NCI-H1105 treated with DMSO at 0.1 percent for 48 hours (cell line): ENCODE measurements at places on chromosomes 11 and 22.

DNA sequence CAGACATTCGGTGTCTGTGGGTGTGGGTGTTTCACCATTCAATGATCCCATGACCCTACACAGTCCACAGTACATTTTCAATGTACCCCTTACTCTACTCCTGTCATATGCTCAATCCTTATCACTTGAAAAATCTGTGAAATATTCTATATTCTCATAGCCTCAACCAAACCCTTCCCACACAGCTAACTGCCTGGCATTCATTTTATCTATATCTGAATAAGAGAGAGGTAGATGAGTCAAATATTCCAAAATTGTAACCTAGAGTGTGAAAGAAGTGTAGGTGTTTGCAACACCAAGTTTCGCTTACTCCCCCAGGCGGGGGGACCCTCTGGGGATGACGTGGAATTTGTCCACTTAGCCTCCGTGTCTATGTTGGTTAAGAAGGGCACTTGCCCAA lies 354.8 kb downstream of the ETS1 start:
- no peak for DNase-seq

GRCh38 chr11:120708511-120709183 lies 197.1 kb downstream of the GRIK4 start:
- DNase-seq: no peak

DNA sequence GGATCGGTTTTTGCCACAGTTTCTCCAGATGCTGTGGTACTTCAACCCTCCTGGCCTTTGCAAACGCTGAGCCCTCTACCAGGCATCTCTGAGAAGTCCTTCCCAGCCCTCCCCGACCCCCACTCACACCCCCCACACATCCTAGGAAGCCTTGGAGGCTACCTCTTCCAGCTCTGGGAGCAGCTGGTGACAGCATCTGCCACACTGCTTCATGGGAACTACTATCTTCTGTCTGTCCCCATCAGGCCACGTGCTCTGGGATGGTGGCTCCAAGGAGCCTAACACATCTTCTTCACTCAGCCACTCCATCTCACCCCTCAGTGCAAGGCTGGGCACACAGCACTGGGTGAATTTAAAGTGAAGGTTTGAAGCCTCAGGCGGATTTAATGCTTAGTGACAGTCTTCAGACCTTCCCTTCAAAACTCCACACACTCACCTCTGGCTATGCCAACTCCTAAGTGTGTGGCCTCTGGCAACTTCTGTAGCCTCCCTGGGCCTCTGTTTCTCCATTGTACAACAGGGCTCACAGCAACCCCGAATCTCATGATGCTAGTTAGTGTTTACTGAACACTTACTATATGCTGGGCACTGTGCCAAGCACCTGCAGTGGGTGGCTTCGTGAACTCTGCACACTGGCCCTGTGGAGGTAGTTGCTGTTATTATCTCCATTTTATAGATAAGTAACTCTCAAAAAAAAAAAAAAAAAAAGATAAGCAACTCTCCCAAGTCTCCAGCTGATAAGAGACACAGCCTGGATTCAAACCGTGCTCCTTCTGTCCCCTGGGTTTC lies 7.3 kb upstream of the TP53I11 start:
- no peak for DNase-seq

DNA sequence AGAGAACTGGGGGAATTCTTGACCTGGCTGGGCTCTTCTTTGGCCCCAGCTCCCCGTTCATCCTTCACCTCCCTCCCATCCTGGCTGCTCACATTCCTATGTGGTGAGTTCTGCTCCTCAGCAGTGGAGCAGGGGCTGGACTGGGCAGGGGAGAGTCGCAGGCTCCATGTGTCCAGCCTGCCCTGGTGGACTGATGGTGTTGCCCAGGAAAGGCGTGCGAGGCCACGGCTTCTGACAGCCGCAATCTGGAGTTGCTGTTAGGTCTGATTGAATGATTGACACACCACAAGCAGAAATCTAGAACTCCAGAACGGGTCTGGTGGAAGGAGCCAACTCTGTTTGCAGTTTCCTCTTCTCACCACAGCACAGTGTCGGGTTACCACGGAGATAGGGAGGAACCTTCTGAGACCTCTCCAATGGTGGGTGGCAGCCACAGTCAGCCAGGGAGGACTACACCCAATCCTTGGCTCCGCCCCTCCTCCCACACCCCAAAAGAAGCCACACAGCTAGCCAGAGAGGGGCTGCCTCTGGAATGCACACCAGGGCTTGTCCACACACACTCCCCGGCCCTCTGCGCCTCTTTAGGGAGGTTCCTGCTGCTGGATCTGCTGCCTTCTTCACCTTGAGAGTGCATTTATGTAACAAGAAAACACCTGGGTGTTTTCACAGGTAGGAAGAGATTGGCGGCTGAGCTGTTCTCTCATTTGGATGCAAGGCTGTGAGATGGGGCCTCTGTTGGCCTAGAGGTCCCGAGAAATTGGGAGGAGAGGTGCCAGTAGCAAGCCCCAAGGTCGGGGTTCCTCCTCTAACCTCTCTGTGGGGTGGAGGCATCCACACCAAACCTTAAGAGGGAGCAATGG lies 56.4 kb upstream of the CD44 start:
- DNase-seq: no peak

DNA sequence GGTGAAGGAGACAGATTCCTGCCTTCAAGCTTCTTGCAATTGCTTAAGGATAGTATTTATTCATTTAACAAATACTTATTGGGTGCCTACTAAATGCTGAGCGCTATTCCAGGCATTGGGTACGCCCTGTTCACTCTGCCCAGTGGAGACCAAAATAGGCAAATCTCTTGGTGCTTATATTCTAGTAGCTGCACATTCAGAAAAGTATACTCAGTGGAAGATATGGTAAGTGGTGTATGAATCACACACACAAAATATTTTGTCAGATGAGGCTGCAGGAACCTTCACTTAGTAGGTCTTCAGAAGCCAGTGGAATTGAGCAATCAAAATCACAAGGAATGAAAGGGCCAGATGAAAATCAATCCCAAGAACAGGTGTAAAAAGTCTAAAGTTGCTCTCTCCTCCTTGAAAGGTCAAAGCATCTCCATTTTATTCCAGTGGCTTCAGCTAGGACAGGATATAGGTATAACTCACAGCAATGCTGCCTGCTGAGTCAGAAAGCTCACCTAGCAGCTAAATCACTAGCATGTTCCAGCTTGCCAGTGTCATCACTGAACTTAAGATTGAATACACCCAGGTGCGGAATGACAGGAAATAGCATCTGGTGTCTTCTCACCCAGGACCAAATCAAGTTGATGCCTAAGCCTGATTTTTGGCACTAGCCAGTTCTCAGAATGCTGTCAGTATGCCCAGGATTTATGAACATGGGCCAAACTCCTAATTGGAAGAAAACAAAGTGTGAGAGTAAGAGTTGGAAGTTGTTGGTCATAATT lies 83.9 kb downstream of the AMOTL1 start:
- DNase-seq: peak; percentile 24

DNA sequence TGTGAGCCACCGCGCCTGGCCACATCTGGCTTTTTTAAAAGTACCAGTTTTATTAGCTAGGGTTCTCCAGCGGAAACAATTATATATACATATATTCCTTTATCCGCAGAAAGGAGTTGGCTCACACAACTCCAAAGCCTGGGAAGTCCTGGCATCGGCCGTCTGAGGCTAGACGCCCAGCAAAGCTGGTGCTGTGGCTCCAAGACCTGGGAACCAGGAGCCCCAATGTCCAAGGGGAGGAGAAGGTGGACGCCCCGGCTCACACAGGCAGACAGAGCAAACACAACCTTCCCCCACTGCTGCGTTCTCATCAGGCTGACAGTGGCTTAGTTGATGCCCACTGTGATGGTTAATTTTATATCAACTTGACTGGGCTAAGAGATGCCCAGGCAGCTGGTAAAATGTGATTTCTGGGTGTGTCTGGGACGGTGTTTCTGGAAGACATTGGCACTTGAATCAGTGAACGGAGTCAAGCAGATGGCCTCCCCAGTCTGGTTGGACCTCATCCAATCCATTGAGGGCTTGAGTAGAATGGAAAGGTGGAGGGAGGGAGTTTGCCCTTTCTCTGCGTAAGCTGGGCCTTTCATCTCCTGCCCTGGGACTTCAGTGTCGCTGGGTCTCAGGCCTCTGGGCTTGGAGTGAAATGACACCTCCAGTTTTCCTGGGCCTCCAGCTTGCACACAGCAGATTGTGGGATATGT lies 904.4 kb downstream of the BRD1 start:
- peak; percentile 54 for DNase-seq

DNA sequence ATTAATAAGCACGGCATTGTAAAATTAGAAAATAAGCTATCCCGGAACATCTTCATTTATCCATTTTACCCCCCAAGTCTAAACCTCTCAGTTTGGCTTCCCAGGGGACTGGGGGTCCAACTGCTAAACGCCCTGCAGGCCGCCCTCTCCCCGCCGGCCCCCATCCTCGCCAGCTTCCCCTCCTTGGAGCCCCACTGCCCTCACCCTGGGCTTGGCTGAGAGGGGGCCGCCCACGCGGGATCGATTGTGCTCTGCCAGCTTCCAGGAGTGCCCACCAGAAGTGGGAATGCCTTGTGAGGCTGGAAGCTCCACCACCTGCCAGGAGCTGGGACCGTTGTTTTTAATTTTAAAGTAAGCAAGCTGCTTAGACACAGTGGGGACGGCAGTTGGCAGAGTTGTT lies 353.5 kb downstream of the TBC1D22A start:
- DNase-seq: no peak

GRCh38 chr11:93939084-93939760 lies 81.9 kb upstream of the HEPHL1 start:
- DNase-seq: no peak

- DNase-seq: no peak
Measured at GRCh38 chr11:73974604-73975478, 7.8 kb downstream of the UCP2 start.

GRCh38 chr11:61762798-61763197 lies 10.4 kb downstream of the MYRF start:
- DNase-seq: no peak

GRCh38 chr11:12006552-12007229 lies 1.7 kb downstream of the DKK3 start:
- DNase-seq: no peak

DNA sequence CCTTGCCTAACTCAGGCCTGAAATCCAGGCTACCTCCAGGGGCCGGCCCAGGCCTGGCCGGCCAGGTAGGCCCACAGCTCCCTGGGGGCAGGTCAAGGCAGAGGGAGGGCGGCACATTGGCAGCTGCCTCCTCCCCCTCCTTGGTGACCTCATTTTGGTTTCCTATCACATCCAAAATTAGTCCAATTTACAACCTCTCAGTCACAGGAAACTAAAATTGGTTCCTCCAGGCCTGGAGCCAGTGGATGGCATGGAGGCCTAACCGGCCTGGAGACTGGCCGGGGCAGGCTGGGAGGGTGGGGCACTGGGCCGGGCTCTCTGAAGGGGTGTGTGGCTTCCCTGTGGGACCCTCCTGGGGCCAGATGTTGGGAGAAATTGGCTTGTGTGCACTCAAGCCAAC lies 35.9 kb downstream of the LRRC10B start:
- DNase-seq: no peak

DNA sequence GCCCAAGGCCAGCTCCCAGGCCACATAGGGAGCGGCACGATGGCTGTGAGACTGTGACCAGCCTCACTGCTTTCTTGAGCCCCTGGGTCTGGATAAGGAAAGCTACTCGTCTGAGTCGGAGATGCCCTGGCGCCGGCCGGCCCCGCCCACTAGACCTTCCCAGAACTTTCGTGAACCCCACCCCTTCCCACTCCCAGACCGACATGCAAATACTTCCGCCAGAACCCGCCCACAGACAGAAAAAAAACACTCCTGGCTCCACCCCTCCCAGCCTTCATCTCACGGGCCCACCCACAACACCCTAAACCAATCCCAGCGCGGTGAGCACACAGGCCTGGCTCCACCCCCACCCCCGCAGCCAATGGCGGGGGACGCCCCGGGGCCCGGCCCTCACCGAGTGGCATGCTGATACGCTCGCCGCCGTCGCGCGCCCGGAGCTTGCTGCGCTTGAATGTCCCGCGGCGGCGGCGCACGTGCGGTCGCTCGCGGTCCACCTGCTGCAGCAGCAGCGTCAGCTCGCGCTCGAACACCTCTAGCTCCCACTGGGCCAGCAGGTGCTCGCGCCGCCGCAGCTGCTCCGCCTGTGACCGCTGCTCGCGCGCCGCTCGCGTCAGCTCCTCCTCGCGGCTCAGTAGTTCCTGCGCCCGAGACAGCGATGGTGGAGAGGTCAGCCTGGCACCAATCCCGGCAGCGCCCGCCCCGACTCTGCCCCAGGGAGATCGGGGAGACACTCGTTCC lies 7.0 kb downstream of the MAP3K11 start:
- no peak for DNase-seq

- DNase-seq: no peak
Measured at GRCh38 chr11:126318574-126319373, 14.9 kb downstream of the DCPS start.

DNA sequence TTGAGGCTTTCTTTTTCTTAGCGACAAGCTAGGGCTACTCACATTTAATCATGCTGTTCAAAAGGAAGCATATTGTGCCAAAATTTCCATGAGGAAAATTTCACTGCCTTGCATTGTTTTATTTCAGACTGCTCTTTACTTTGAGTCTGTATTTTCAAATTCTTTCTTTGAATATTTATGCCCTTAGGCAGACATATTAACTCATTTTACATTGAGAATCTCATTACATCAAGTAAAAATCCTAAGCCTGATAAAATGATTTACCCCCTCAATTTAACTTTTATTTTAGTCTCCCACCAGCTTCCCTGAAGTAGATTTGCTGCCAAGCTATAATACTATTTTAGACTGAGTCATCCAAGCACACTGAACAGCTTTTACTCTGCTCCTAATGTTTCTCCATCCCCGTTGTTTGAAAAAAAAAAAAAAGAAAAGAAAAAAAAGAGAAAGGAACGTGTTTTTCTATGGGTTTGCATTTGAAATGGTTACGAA lies 189.3 kb upstream of the MTMR2 start:
- DNase-seq: no peak

DNA sequence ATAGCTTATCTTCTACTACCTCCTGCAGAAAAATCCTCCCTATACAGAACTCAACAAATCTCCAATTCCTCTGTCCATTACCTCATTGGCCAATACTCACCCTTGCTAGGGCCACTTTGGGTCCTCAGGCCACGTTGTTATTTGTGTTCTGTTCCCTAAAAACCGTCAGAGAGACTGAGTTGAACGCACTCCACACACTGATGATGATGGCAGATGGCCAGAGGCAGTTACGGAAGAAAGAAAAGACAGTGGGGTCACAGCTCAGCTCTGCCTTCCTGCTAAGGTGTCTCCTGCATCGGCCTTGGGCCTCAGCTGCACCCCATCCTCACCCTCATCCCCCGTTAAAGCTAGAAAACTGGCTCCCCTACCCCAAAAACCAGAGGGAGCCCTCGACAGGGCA lies 66.2 kb downstream of the MICAL3 start:
- no peak for DNase-seq

- DNase-seq: no peak
Measured at GRCh38 chr11:6356503-6357055, 33.7 kb upstream of the SMPD1 start.

DNA sequence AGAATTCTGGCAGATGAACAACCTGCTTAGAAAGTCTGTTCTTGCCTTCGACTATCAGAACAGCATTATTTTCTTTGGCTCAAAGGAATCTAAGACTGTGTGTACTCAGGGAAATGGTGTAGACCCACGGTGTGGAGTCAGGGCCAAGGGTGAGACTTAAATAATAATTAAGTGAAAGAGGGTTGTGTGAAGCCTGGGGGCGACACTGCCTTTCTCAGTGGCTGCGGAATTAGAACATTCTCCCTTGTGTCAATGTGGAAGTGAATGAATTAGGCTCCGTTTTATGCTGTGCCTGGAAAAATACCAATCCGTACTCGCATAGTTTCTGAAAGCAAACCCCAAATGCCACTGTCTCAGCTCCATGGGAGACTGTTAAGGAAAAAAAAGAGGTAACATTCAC lies 50.7 kb downstream of the NAV2 start:
- no peak for DNase-seq

- no peak for DNase-seq
Measured at GRCh38 chr11:69052343-69053168, 3.8 kb downstream of the TPCN2 start.
